Stimulated activated CD8-positive, alpha-beta memory T cell treated with anti-CD3 and anti-CD28 coated beads, Interleukin-4, amount 100 ng/mL, for 48 hours (primary cell): ENCODE measurements at places on chromosomes 4 and X.

DNA sequence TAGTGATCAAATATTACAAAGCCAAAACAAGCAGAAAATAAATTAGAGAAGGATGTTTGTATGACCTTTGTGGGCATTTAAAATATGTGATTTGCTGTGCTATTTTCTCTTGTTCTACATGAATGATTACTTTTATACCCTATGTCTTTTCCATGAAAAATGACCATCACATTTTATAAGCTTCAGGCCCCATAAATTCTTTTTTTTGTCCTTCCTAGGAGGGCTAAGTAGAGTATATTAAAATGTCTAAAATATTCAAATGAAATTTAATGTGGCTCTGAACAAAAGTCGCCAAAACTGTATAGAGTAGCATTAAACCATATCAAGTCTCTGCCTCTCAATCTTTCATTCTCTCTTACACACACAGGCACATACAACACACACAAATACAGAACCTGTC is 15.9 kb upstream of the EMCN start:
- DNase-seq: no peak

DNA sequence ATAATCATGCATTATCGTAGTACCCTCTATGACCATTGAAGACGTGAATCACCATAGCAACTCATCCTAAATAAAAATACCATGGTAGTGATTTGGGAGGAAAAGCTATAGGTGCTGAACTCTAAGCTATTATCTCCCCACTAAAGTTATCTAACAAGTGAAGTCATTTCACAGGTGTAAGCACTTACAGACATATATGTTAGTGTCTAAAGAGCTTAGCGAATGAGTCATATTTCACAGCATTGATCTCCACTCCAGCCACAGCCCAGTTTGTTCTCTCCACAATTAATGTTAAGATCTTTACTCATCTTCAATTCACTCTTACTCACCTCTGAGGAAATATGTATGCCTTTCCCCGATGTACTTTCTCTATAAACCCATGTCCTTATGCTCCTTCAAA is 57.0 kb downstream of the DCAF8L1 start:
- DNase-seq: no peak

- DNase-seq: no peak
Observed at GRCh38 chr4:74415602-74416300, 29.2 kb upstream of the AREG start.

- DNase-seq: no peak
Observed at GRCh38 chr4:65482410-65482809, 187.9 kb downstream of the EPHA5 start.

DNA sequence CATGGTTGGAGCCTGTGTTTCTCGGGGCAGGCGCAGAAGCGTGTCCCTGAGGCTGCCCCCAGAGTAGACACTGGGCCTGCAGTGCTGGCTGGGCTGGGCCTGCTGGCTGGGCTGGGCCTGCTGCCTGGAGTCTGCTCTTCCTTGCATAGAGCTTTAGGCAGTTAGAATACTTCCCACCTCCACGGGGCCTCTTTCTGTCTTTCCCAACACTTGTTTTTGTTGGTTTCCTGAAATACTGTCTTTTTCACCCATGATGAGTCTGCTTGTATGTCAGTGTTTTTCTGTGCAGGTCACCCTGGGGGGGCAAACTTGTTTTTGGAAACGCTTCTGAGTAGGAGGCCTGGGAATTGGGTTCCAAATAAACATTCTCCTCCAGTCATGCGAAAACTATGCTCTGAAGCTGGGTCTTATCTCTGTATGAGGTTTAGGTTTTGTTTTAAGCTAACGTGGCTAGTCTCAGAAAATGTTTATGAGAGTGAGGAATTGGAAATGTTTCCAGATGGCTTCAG is 32.2 kb downstream of the TRMT44 start:
- DNase-seq: no peak

DNA sequence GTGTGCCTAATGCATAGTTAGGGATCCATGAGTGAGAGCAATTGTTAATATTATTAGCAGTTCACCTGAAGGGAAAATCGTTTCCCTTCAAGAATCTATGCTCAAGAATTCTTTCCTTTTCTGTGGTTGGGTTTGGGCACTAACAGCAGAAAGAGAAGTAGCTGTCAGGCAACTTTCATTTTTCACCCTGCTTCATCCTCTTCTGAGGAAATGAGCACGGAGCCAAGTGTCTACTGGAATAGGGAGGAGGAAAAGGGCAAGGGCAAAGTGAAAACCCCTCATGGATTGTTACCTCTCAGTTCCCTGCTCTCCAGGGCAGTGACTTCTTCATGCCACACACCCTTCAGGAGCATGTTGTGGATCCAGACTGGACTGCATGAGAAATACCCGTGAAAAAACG is 2.6 kb upstream of the HPGDS start:
- no peak for DNase-seq

- no peak for DNase-seq
Observed at GRCh38 chrX:21193196-21193595, 181.0 kb upstream of the CNKSR2 start.

GRCh38 chr4:4625488-4625887 is 83.6 kb upstream of the STX18 start:
- DNase-seq: no peak

DNA sequence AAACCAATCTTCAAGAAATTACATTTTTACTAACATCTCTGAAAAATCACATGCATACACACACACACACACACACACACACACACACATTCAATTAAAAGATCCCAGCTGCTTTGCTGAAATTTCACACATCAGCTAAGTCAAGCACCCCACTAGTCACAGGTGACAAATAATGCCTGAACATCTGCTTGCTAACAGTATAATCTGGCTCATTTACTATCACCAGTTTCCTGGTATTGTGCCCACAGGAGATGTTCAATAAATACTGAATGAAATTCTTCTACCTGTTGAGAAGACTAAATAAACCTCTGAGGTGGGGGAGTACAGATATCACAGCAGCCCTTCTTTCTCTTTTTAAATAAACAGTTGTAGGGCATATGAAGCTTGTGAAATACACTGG is 994.0 kb downstream of the ARAP2 start:
- DNase-seq: no peak

GRCh38 chr4:153784166-153784699 is 4.7 kb downstream of the SFRP2 start:
- DNase-seq: no peak

- DNase-seq: no peak
Observed at GRCh38 chr4:156475322-156475721, 496.3 kb downstream of the PDGFC start.

DNA sequence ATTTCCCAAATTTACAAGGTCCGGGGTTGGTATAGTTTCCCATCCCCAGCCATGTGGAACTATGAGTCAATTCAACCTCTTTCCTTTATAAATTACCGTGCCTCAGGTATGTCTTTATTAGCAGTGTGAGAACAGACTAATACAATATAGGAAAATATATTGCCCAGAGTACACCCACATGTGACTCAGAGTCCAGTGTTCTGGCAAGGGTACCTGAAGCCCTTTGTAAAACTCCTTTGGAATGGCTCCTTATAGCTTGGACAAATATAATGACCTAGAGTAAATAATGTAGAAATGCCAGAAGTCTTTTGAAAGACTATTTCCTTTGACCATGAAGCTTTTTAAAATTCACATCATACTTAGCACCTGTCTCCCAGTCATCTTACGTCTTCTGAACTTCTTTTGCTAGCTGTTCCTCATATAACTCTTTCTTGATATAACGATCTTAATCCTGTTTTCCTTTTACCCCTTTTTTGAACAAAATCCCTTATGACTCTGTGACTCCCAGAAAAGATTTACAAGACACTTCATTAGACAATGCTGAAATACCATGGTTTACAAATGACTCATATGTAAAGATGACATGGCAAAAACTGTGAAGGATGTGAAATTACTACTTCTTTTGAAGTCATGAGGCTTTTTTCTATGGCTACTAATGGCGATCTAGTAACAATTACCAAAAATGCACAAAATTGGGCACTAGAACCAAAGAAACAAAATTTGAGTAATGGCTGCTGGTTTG is 408.9 kb downstream of the NAP1L3 start:
- no peak for DNase-seq

- no peak for DNase-seq
Observed at GRCh38 chrX:118525174-118525730, 29.6 kb downstream of the DOCK11 start.

GRCh38 chrX:275967-276580 is 5.1 kb upstream of the PLCXD1 start:
- peak; percentile 70 for DNase-seq

GRCh38 chr4:189202182-189202868 is 738.3 kb upstream of the FRG1 start:
- peak; percentile 42 for DNase-seq

DNA sequence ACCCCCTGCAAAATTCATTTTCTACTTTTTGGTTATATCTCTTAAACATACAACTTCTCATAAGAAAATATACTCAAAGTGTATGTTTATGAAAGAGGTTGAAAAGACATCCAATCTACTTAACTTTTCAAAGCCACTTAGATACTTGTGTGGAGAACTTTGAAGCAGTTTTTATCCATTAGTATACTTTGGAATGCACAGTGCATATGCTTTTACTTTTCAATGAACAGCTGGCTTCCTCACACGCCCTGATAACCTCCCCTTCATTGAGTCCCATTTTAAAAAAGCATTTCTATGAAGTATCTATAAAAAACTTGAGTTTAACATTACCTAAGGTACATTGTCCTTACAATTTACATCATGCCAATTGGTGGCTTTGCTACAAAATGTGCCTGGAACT is 73.8 kb downstream of the VEGFC start:
- no peak for DNase-seq

DNA sequence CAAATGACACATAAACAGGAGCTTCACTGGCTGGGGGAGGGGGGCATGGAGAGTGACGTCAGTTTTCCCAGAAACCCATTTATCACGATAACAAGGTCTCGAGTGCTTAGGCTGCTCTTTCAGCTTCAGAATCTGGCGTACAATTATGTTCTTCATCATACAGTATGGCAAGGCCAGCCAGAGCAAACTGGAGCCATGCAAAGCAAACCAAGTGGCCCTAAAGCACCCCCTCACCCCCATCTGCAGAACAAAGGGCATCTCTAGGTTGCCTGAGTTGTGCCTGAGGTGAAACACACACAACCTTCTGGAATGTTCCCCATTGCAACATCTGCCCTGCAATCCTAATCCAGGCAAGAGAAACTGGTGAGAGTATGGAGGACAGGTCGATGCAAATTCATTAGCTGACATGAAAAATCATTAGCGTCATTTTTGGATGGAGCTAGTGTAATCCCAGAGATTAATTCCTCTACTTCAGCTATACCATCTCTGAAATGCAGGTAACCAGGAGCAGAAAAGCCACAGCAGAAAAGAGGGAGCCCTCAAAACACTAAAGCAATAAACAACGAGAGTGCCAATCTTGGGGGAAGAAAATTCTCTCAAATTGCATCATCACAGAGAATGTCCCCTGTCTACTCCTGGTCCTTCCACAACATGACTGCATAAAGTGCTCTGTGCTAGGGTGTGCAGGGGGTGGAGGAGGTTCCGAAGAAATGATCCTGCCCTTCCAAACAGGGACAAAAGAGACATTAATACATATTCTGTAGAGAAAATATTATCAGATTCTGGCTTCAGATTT is 1.8 kb downstream of the SEPTIN6 start:
- DNase-seq: peak; percentile 76

DNA sequence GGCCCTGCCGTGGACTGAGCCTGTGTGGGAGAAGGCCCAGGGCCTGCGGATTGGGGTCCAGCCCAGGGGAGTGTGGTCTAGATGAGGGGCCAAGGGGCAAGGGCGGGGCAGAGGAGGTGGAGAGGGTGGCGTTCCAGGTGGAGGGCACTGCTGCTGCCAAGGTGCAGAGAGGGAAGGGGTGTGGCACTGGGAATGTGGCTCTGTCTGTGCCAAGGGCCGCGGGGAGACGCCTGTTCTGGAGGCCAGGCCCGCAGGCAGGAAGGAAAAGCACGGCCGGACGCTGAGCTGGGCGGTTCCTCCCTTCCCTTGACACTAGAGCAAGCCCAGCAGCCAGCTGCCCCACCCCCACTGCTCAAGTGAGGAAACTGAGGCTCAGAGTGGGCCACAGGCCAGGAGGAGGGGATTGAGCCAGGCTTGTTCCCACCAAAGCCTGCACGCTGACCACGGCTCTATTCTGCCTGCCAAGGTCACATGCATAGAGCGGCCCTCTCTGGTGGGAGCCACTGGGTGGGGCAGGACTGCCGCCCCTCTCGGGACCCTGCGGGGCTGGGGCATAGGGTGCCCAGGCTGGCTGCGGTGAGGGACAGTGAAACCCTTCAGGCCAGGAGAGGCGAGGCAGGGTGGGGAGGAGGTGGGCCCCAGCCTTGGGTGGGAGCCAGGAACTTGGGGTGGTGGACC is 13.0 kb downstream of the SH3BP2 start:
- no peak for DNase-seq
